H54 (cell line): ENCODE measurements at places on chromosomes 3 and 15.

GRCh38 chr15:31212326-31213080, 111.0 kb upstream of the TRPM1 start:
- DNase-seq: no peak

- peak; percentile 79 for DNase-seq
Measured at GRCh38 chr3:13544293-13544831, 4.6 kb upstream of the FBLN2 start.

GRCh38 chr3:141308588-141309218, 59.6 kb upstream of the ZBTB38 start:
- DNase-seq: no peak

DNA sequence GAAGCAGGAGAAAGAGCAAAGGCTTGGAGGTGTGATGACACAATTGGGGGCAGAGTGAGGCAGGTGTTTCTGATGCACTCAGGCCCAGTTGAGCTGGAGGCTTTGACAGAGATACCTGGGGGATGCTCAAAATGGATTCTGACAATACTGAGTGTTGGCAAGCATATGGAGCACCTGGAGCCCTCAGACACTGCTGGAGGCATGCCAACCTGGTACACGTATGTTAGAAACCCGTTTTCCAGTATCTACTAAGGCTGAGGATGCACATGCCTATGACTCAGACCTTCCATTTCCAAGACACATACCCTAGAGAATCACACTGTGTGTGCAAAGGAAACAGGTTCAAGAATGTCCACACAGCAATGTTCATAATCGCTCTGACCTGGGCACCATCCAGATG, 58.7 kb downstream of the WNT7A start:
- no peak for DNase-seq

DNA sequence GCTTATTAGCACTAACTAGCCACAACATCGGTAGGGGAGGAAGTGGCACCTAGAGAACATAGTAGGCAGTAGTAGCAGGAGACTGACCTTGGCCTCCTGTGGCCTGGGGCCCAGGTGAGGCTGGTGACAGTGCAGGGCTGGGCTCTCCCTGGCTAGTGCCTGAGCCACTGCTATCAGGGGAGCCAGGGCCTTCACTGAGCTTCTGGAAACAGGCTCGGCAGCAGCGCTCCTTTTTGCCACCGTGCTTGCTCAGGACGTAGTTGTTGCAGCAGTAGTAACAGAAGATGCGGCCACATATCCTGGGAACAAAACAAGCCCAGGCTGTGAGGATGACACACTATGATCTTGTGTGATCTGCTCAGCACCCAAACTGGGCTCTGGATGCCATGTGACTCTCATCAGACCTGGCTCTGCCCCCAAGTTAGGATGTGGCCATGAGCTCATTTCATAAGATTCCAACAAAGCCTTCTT, 15.1 kb downstream of the CXCR6 start:
- DNase-seq: no peak

GRCh38 chr3:62467966-62468722, 94.8 kb upstream of the FEZF2 start:
- no peak for DNase-seq

DNA sequence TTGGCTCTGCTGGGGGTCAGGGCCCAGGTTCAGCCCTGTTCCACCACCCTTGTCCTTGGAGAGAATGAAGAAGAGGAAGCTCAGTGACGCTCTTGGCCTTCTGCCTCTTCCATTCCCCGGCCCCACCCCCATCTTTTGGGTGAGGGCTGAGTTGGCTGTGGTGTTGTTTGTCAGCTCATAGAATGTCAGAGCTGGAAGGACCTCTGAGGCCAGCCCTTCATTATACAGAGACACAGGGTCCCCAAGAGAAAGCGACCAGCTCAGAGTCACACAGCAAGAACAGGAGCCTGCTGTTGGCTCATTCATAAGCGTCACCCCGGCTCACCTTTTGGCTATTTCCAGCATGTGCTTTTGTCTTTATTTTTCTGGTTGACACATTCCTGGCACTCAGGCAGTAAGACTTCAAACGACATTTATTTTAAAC, 68.2 kb downstream of the AAGAB start:
- no peak for DNase-seq

- peak; percentile 21 for DNase-seq
Measured at GRCh38 chr3:33664195-33664594, 53.9 kb downstream of the CLASP2 start.

- no peak for DNase-seq
Measured at GRCh38 chr3:15384510-15385237, 42.7 kb downstream of the METTL6 start.

GRCh38 chr3:136817448-136817847, 1.5 kb upstream of the SLC35G2 start:
- no peak for DNase-seq
